Naive thymus-derived CD4-positive, alpha-beta T cell (primary cell): ENCODE measurements at places on chromosomes 4 and X.

- DNase-seq = no peak
These were observed 15.1 kb upstream of the NKX3-2 start for GRCh38 chr4:13559413-13559812.

DNA sequence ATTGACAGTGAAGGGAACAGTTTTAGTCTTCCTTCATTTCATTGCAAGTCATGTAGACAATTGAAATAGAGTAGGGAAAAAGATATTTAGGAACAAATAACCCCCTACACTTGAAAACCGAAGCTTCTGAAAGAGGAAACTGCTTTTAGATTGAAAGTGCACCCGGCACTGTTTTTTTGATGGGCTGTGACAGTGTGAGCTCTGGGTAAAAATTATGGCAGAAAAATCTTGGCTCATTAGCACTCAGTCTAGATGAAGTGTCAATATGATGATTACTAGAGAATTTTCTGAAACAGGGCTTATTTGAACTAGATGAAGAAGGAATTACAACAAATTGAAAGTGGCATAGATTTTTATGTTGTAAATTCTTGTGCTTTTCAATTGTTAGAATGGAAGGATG lies 1132.4 kb downstream of the RAPGEF2 start:
- no peak for DNase-seq

GRCh38 chr4:14871676-14872430 lies 130.4 kb upstream of the CPEB2 start:
- DNase-seq = no peak

- DNase-seq = no peak
These were observed 86.1 kb downstream of the USP46 start for GRCh38 chr4:52572936-52573485.

DNA sequence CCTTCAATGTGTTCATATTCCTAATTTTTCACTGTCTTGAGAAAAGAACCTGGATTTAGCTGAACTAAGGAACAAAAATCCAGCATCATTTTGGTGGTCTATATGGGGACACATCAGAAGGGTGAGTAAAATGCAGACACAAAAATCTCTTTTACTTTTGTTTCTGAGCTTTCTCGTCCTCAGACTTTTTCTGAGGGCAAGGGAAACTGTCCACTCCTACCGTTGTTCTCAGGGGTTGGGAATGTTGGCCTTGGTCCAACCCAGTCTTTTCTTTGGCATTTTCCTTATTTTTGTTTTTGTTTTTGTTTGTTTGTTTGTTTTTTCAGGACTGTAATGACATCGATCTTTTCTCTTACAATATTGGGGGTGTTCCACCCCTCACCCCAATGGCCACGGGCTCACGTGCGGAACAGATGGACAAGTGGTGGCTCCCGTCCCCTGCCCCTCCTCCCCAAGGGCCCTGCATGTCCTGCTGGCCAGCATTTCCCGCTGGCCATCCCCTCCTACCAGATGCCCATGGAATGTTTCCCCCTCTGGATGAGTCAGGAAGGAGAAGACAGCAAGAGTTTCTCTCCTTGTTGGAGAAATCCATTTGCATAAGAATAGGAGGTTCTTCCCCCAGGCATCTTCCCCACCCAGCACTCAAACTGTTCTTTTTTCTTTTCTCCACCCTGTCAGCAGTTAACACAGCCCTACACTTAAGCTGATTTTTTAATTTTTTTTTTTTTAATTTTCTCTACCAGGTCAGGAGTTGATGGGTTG lies 305.4 kb upstream of the NDST4 start:
- DNase-seq = no peak

DNA sequence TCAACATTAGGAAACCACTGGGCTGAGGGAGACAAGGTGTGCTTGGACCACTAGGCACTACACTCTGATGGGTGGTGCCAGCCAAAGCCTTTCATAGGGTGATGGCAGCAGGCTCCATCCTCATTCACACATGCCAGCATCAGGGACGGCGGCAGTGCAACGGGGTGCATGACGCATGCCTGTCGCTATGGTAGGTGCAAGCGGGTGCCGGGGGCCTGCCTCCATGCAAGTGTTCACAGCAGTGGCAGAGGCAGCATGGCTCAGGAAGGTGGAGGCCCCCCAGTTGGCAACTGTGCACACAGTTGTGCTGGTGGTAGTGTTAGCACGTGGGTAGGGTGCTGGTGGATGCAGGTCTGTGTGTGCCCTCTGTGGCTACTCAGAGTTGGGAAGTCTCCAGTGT lies 184.1 kb downstream of the RELL1 start:
- DNase-seq = no peak

- DNase-seq = no peak
These were observed 131.2 kb upstream of the GPC4 start for GRCh38 chrX:133546441-133546840.

GRCh38 chr4:121656269-121656641 lies 40.5 kb downstream of the ANXA5 start:
- DNase-seq = no peak

DNA sequence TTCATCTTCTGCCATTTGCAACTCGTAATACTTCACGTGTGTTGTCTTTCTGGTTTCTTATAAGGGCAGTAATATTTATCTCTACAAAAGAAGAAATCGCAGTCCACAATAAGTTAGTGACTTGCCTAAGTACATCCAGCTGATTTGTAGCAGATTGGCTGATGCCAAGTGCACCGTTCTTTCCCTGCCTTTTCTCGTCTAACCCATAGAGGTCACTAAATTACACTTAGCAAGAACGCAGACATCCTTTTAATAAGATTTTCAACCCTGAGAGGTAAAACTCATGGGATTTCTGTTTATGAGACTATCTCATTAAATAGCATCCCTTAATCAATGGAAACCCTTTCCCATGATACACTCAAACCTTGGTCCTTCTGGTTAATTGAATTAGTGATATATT lies 408.6 kb upstream of the ACTRT1 start:
- DNase-seq = no peak

DNA sequence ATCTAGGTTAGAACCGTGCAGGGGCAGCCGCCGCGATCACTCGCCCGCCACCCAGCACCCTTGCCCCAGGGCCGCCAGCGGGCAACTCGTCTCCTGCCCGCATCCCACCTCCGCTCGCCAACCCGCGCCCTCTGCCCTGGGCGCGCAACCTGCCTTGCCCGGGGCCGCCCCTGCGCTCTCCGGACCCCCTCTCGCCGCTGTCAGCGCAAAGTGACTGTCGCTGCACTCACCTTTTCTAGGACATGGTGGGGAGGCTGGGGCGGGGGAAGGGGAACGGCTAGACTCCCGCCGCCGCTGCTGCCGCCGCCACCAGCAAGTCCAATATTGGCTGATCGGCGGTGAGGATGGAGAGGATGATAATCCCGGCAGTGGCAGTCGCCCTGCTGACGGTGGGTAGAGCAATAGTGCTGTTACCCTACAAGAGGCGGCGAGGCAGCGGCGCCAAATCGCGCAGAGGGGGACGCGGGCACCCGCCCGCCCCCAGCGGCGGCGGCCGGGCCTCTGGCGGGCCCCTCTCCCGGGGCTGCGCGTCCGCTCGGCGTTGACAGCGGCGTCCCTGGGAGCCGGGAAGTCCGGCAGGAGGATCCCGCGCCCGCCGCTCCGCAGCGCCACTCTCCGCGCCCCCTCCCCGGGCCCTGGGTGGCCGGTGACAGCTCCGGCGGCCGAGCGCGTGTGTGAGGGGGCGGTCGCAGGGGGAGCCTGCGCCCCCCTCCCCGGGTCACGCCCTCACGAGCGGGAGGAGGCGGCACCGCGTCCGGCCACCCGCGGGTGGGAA lies 2.3 kb upstream of the NR3C2 start:
- DNase-seq = peak; percentile 59

DNA sequence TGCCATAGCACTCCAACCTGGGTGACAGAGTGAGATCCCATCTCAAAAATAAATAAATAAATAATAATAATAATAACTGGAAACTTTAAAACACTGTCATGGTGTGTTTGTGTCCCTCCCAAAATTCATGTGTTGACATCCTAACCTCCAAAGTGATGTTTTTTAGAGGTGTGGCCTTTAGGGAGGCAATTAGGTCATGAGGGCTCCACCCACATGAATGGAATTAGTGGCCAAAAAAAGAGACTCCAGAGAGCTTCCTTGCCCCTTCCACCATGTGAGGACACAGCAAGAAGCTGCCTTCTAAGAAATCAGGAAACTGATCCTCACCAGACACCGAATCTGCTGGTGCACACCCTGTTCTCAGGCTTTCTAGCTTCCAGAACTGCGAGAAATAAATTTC lies 23.8 kb upstream of the RAPGEF2 start:
- no peak for DNase-seq

GRCh38 chr4:5964030-5964429 lies 54.2 kb downstream of the C4orf50 start:
- no peak for DNase-seq

- DNase-seq = no peak
These were observed 87.0 kb downstream of the RNF150 start for GRCh38 chr4:141046255-141046654.

- DNase-seq = no peak
These were observed 220.0 kb downstream of the PCDH18 start for GRCh38 chr4:137312257-137312656.

DNA sequence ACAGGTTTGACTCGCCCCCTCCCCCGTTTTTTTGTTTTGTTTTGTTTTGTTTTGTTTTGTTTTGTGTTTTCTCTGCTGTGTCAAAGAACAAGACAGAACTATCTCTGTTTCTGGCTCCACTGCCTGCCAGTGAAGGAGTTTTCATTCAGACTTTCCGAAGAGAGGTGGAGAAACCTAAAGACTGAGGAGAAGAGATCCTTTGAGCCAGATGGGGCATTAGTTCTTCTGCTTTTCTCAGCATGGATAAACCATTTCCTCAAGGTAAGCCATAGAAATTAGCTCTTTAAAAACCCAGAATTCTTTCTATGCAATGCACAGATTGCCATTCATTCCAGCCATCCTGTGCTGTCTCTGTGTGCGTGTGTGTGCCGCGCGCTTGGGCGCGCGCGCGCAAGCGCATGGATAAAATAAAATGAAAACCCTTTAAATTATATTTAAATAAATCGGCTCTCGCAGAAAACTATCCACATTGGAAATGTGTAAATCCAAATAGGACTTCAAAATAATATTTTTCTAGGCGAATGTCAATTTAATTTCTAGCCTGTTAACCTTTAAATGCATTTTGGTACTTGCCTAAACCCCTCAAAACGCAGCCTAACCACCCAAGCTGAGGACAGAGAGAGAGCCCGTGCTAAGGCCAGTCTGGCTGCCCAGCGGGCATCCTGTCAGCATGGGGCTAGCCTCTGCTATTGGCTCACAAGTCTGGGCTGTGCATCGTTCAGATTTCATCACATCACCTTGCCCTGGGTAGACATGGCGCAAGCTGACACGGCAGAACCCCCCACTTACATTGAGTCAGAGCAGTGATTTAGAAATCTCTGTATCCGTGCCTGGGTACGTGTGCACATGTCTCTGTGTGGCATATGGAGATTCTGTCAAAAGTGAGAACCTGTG lies 113.0 kb upstream of the VAMP7 start:
- no peak for DNase-seq

DNA sequence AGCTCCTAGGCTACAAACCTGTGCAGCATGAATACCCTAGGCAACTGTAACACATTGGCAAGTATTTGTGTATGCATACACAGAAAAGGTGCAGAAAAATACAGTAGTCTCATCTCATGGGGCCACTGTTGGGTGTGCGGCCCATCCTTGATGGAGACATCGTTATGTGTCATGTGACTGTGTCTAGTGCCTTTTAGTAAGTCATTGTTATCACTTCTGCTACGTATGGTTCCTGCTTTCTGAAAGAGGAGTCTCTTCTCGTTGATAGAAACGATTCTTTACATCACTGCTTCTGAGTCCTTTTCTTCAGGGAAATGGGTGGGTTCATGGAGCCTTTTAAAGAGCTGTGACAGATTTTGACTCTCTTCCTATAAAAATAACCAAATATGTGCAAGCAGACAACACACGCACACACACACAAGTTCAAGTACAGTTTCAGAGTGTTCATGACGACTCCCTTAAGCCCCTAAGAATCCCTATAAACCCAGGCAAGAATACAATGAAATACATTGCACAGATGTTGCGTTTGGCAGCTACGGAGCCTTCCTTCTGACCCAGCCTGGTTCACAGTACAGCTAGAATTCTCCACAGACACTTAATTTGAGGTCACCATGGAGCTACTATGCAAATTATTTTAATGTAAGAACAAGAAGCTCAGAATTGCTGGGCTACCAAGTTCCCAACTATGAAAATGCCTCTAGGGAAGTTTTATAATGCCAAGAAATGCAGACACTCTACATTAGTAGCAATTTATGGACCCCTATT lies 10.2 kb upstream of the STK32B start:
- DNase-seq = no peak

DNA sequence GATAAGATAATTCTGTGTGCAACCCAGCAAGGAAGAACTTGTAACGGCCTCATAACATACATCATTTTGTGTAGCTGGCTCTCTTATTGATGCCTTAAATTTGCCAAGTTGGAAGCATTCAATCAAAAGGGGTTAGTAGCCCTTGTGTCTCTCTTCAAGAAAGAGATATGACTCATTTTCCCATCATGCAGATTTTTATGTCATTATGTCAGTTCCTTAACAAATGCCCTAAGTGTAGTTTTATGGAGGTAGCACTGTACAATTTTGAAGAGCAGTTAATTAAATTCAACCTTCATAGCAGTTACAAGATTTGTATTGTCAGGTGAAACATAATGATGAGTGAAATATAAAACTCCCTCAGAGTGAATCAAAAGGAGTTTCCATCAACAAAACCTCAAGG lies 215.6 kb downstream of the GRIA3 start:
- DNase-seq = no peak

- DNase-seq = no peak
These were observed 57.7 kb downstream of the HS6ST2 start for GRCh38 chrX:132900633-132901293.

DNA sequence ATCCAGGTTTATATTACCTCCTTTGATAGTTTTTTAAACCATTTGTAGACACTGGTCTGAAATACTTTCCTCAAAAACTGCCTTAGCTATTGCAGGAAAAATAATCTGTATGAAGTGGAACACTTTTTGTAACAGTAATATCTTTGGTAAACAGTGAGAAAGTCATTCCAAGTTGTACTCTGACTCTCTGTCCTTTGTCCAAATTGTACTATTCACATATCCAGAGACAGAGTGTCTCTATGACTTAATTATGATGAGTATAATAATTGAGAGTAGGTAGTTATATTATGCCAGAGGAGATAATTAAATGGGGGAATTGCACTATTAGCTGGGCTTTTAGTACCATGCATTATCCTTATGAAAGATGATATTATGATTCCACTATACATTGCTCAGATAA lies 112.6 kb upstream of the LCORL start:
- DNase-seq = no peak

- DNase-seq = no peak
These were observed 164.0 kb downstream of the SMARCA1 start for GRCh38 chrX:129359269-129359668.

DNA sequence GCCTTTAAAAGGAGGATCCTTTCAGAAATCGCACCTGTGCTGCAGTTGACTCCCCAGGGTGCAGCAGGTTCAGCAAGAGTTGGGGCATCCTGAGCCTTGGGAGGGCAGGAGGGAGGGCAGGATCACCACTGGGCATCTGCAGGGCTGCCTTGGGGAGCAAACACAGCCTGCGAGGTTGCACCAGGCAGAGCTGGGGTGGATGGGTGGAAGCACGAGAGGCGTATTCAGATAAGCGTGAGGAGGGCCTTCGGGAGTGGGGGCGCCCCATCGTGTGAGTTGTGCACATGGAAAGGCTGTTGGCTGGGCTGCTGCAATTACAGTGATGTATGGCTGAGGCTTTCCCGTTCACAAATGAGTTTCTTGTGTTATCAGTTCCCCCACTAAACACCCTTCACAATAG lies 55.5 kb downstream of the PSAPL1 start:
- no peak for DNase-seq
